Mesendoderm (in vitro differentiated cells): ENCODE measurements at places on chromosomes 13 and 19.

- no peak overlapping the region for H3K27ac ChIP-seq
- no peak for DNase-seq
- H3K4me1 ChIP-seq: peaks cover 2% of the 10 kb centered on the region
- no peak overlapping the region for H3K4me3 ChIP-seq
- no peaks in the 10 kb centered on the region for H3K36me3 ChIP-seq
These were observed 68.8 kb downstream of the DOCK9 start for GRCh38 chr13:98909016-98909415.

GRCh38 chr19:18501832-18502231, 20.0 kb downstream of the ELL start:
- DNase-seq: no peak
- H3K36me3 ChIP-seq: no peaks in the 10 kb centered on the region
- H3K27me3 ChIP-seq: no peaks in the 10 kb centered on the region

GRCh38 chr13:40629678-40630384, 36.6 kb downstream of the FOXO1 start:
- no peaks in the 10 kb centered on the region for H3K4me1 ChIP-seq
- no peaks in the 10 kb centered on the region for H3K36me3 ChIP-seq
- H3K4me3 ChIP-seq: no peak overlapping the region
- DNase-seq: no peak

- peaks cover 5% of the 10 kb centered on the region for H3K36me3 ChIP-seq
- no peak overlapping the region for H3K27ac ChIP-seq
- H3K4me3 ChIP-seq: peak overlapping the region; percentile 94
- peaks cover 2% of the 10 kb centered on the region for H3K4me1 ChIP-seq
- DNase-seq: no peak
These were observed 872 bp downstream of the FARSA start for GRCh38 chr19:12932392-12933286.

DNA sequence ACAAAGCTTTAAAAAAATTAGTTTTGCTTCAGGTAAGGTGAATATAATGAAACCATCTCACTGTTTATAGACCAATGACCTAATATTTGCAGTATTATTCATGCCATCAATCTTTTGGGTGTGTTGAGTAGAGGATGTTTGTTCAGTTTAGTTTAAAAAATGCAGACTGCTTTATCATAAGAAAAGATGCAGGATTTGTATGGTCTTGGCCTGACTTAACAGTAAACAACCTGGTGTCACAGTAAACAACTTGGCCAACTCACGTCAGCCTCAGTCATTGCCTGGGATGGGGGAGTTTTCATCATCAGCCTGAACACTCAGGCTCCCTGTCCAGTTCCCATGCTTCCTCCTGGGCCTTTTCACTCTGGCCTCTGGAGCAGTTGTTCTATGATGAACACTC, 55.1 kb downstream of the LMO7 start:
- H3K27me3 ChIP-seq: no peaks in the 10 kb centered on the region
- DNase-seq: no peak
- no peak overlapping the region for H3K27ac ChIP-seq
- H3K4me1 ChIP-seq: peaks cover 8% of the 10 kb centered on the region
